Cortex of kidney (tissue), 1 donor: ENCODE measurements at places on chromosomes 12 and 14.

GRCh38 chr12:108840605-108841332 lies 16.6 kb downstream of the SSH1 start:
- no peak for DNase-seq

DNA sequence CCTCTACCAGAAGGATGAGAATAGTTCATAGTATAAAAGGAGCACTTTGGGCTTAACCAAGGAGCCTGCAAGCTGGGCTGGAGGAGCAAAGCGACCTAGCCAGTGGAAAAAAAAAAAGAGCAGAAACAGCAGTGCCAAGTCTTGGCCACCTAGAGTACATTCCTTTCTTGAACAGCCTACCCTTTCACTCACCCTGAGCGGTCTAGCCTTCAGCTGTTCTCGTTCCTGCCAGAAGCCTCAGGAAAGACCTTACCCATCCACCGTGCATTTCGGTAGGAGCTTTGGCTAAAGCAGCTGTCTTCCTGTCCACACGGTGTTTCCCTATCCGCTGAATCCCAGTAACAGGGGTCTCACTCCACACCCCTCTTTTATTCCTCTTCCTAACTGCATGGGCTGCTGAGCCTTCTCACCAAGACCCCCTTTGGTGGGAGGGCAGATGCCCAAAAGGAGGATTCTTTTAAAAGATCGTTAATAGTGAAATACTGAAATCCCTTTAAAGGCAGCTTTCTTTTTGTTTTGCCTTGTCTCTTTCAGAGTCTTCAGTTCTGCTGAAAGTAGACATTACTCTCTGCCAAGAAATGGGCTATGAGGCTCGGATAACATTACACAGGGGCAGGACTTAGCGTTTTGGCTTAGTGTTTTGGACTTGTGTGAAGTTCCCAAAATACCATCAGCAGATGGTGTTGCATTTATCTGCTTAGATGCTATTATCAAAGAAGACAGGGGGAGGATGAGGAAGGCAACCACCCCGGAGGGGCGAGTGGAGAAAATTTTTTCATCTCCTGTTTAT lies 88.5 kb upstream of the METAP2 start:
- no peak for DNase-seq

DNA sequence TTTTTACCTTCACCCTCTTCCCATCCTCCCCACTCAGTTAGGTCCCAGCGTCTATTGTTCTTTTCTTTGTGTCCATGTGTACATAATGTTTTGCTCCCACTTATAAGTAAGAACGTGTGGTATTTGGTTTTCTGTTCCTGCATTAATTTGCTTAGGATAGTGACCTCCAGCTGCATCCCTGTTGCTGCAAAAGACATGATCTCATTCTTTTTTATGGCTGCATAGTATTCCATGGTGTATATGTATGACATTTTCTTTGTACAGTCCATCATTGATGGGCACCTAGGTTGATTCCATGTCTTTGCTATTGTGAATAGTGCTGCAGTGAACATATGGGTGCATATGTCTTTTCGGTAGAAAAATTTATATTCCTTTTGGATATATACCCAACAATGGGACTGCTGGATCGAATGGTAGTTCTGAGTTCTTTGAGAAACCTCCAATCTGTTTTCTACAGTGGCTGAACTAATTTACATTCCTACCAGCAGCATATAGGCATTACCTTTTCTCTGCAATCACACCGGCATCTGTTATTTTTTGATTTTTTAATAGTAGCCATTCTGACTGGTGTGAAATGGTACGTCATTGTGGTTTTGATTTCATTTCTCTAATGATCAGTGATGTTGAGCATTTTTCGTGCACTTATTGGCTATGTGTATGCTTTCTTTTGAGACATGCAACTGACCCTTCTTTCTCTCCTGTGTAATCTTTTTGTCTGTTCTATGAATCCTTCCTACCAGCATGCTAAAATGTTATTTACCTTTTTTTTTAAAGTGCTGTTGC lies 279.7 kb upstream of the AMIGO2 start:
- DNase-seq, result no peak

- DNase-seq, result no peak
Measured at GRCh38 chr14:70665448-70666360, 24.0 kb downstream of the TTC9 start.

DNA sequence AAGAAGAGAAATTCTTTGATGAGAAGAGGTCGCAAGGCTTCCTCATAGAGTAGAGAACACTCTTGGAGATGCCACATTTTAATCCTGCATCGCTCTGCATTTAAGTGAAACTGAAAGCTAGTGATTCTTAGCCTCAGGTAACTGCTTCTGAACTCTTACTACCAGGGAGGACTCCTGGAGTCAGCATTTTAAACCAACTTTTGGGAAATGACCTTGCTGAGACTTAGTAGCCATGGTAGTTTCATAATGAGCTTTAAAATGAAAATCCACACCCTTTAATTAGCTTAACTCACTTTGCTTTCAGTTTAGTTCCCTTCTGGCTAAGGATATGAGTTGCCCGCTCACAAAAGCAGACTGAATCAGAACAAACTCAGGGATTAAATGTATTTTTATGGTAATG lies 80.3 kb downstream of the SYNE2 start:
- DNase-seq, result no peak
